HTR-8/SVneo (cell line): ENCODE measurements at places on chromosomes 16 and 17.
A peak's percentile ranks its signal among the peaks of the same experiment; 100 is the strongest.

- no peak for DNase-seq
Measured at GRCh38 chr17:49216953-49217650, 6.6 kb downstream of the ABI3 start.

GRCh38 chr17:73911726-73912372 lies 267.6 kb upstream of the SDK2 start:
- DNase-seq, result no peak

DNA sequence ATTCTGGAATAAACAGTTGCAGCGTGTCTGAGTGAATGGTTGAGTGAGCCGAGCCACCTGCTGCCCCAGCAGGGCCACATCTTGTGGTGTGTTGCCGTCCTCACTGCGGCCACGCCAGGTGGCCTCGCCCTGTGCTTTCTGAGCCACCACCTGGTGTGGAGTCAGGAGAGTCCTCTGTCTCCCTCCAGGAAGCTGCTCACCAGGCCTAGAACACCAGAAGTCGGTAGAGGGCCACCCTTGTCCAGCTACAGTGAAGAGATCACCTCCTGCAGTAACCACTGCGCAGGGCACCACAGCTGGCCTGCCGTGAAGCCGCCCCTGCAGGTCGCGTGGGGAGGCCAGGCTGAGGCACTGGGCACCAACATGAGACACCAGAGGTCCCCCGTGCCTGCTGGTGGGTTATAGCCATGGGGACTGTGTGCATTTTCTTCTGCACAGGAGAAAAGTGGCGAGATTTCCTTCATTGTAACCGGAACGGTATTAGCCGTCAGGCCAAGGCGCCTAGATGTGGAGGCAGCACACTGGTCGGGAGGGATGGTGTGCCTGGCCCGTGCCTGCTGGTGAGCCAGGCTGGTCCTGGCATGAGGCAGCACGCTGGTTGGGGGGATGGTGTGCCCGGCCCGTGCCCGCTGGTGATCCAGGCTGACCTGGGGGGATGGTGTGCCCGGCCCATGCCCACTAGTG lies 28.9 kb upstream of the FOXK2 start:
- DNase-seq, result no peak

DNA sequence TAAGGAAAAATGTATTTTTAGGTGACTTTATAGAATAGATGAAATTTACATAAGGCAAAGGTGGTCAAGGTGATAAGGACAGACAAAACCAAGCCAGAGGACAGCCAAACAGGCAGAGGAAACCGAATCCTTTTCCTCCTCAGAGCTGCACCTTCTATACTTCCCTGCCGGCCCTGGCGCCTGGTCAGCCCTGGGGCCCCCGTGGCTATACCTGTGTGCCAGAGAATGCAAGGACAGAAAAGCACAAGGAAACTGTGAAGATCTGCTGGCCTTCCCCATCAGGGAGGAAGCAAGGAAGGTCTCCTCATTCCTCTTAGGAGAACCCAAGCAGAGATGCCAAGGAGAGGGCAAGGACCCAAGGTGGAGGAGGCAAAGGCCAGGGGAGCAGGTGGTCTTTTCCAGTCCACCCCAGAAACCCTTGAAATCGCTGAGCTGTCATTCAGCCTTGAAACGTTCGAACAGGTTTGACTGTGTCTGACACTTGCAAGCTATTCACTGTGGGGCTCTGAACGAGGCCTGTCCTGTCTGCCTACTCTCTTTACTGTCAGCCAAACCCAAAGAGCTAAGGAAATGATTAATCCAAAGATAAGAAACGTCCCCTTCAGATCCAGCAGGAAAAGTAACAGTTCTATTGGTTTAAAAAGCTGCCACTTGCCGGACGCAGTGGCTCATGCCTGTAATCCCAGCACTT lies 114.4 kb downstream of the XYLT1 start:
- no peak for DNase-seq

GRCh38 chr16:73152386-73153125 lies 104.6 kb upstream of the ZFHX3 start:
- no peak for DNase-seq

GRCh38 chr17:48385319-48385718 lies 44.7 kb downstream of the SKAP1 start:
- DNase-seq, result no peak

DNA sequence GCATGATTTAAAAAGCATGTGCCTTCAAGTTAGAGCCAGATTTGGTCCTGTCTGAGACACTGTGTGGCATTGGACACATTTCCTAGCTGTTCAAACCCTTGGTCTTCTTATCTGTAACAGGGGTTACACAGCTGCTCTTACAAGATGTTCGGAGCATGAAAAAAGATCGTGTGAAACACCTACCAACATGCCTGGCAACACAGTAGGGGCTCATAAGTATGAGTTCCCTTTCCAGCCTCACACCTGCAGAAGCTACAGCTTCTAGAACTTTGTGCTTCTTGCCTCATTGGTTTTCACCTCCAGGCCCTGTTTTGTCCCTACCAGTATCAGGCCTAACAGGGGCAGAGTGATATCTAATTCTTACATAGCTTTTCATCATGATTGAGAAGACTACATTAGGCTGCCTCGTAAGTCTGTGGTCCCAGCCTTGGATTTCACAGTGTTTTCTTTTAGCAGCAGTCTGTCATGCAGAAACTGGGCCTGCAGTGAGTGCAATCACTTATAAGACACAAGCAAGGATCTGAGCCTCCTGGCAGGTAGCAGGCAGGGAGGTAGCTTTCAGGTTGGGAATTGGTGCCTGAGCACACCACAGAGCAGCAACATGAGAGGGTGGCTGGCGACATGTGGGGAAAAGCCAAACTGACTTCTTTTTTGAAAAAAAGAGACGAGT lies 78.8 kb downstream of the CCDC182 start:
- no peak for DNase-seq

GRCh38 chr16:20899071-20899470 lies 1.1 kb downstream of the DCUN1D3 start:
- DNase-seq, result no peak

DNA sequence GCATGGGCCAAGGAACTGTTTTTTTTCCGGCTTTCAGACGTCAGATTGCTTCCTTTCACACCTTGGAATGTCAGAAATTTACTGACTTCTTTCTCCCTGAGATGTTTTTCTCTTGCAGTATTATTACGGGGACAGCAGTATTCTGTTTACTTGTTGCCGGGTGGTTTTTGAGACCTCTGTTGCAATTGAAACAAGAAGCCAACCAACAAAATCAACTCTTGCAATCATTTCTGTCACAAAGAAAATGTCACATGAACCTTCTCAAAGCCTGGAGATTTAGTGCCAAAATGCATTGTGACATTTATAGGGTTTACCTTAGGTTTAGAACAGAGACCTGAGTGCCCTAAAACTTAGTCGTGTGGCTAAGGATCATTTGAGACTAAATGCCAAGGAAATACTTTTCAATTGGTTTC lies 174.3 kb downstream of the MAP2K6 start:
- DNase-seq, result no peak

DNA sequence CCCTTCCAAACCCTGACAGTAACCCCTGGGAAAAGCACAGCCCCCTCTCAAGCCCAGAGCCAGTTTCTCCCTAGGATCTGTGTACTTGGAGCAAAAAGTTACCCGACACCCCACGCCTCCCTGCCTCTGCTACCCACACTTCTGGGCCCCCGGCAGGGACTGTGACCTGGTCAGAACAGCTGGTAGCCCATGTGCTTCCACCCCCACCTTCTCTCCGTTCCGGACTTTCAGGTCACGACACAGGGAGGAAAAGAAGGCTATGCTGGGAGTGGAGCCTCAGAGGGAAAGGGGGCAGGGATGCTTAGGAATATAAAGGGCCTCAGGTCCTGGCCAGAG lies 6.4 kb downstream of the PPY start:
- no peak for DNase-seq

GRCh38 chr16:79601931-79602627 lies 1.5 kb upstream of the MAF start:
- DNase-seq, result peak; percentile 28

- DNase-seq, result no peak
Measured at GRCh38 chr17:4555873-4556759, 932 bp upstream of the MYBBP1A start.

- no peak for DNase-seq
Measured at GRCh38 chr17:2237950-2238349, 65.6 kb downstream of the SMG6 start.

- peak; percentile 33 for DNase-seq
Measured at GRCh38 chr17:70767102-70767701, 597.9 kb downstream of the KCNJ2 start.

- DNase-seq, result no peak
Measured at GRCh38 chr17:50511058-50511457, 2.8 kb downstream of the MYCBPAP start.
